Activated effector memory CD4-positive, alpha-beta T cell treated with Interleukin-2 at 50 U/mL for 16 hours (primary cell): ENCODE measurements at places on chromosomes 7 and 10.
A peak's percentile ranks its signal among the peaks of the same experiment; 100 is the strongest.

DNA sequence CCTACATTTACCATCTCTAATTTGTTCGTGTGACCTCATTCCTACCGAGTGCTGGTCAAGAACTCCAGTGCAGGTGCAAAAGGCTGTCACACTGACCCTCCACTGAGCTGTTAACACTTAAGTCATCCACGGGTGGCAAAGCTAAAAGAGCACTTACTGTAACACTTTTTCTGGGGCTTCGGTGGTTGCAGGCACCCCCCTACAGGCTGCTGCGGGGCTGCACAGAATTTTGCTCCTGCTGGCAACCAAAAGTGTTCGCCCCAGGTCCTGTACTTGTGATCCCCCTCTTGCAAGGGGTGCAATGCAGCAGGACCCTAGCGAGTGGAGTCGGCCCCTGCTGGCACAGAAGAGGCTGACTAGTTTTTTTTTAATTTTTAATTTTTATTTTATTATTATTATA is 298.9 kb upstream of the CNTNAP2 start:
- DNase-seq, result no peak

GRCh38 chr7:142557971-142558582 is 191.2 kb upstream of the PRSS1 start:
- peak; percentile 22 for DNase-seq

GRCh38 chr7:114930107-114930661 is 8.3 kb downstream of the MDFIC start:
- no peak for DNase-seq

GRCh38 chr7:106010331-106010730 is 47.3 kb downstream of the CDHR3 start:
- no peak for DNase-seq

- no peak for DNase-seq
Measured at GRCh38 chr10:24556750-24557742, 166.6 kb downstream of the ARHGAP21 start.

DNA sequence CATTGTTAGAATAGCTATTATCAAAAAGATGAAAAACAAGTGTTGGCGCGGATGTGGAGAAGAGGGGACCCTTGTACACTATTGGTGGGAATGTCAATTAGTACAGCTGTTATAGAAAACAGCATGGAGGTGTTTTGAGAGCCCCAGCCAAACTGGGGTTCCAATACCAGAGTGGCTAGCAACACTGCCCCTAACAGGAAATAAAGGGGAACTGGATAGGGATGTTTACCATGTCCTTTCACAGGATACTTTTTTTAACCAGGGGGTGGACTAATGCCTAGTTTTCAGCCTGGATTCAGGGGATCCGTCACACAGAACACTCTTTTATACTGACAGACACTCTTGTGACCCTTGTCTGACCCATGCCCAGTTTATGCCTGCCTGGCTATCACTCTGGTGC is 6.9 kb upstream of the GSTK1 start:
- DNase-seq, result no peak

GRCh38 chr7:27661811-27662489 is 733 bp downstream of the HIBADH start:
- peak; percentile 12 for DNase-seq

GRCh38 chr7:8184221-8184620 is 77.7 kb downstream of the ICA1 start:
- DNase-seq, result no peak

- DNase-seq, result no peak
Measured at GRCh38 chr10:58152673-58153263, 114.9 kb downstream of the IPMK start.

DNA sequence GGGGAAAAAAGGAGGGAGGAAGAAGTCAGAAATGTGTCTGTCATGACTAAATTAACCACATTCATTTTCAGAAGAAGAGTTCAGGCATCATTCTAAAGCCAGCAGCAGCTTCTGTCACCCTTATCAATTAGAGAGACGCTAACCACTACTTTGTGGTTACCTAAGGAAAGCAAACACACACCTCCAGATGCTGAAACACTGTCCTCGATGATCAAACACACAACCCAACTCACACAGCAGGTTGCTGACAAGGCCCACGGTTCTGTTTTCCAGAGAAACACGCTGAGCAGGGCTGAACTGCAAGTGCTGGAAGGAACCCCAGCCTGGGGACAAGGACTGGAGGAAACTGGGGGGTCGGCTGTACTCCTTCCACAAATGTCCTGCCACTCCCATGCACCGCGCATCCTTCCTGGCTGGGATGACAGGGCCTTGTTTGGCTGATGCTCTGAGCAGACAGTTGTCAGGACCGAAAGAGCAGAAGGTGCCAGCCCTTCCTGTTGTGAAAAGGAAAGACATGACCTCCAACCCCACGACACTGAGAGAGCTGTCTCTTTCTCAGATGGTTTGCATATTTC is 36.6 kb downstream of the PRKCQ start:
- peak; percentile 40 for DNase-seq

DNA sequence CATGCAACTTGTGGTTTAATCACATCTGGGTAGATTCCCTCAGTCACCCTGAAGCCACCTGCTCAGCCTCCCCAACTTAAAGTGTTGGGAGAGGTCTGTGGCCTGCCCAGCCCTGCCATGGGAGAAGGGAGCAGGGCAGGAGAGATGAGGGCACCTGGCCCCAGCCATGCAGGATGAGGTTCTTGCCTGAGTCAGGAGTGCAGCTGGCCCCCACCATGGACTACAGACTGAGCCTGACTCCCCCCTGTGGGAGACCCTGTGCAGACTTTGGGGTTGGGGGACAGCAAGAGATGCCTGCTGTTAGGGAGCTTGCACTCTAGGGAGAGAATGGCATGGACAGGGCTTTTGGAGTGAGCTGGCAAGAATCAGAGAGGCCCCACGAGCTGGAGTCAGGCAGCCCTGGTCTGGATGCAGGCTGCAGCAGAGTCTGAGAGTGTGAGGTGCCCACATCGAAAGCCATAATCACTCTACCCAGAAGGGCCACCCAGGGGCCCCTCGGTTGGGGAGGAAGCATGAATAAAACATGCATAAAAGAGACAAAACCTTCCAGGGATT is 34.7 kb upstream of the DPYSL4 start:
- no peak for DNase-seq

DNA sequence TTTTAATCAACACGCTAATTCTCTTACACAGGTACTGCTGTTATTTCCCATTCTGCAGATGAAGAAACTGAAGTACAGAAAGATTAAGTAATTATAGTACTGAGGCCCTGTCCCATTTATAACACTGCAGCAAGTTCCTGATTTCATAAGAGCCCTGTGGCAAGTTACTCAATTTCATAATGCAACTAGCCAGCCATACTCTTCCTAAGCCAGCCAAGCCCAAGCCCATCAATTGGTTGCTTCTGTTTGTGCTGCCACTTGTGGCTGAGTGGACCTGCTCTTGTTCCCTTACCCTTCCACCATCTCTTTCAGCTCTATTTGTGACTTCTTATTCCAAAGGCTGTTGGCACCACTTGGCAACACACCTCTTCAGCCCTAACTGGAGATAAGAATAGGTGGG is 19.7 kb upstream of the PRPF18 start:
- no peak for DNase-seq

- no peak for DNase-seq
Measured at GRCh38 chr10:42111661-42112330, 526.6 kb downstream of the ZNF33B start.
